ENCODE measurements at places on chromosomes 5 and 9. TPM values are rescaled to one million over a fixed set of nuclear protein-coding genes. Genes with fewer than 3 reads are reported as not detected.
A peak's percentile ranks its signal among the peaks of the same experiment; 100 is the strongest.

- no peak for DNase-seq
Observed at GRCh38 chr9:33425128-33425533, 22.3 kb downstream of the AQP3 start.

SLC6A3 gene
- not detected for total RNA-seq

DNA sequence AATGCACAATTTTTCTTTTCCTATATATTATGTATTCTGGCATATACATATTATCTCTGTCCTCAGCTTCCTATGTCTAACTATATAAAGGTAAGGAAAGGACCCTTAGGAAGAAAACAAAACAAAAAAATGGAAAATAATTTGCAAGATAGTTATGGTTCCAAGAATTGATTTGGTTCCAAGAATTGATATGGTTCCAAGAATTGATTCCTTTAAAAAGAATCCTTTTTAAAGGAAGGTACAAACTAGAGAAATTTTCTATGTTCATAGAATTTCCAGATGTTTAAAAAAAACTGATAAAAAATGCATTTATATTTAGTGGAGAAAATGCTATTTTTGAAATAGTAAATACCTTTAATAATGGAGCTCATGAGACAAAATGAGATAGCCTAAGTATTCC is 12.1 kb downstream of the LYRM7 start:
- DNase-seq, result no peak

DNA sequence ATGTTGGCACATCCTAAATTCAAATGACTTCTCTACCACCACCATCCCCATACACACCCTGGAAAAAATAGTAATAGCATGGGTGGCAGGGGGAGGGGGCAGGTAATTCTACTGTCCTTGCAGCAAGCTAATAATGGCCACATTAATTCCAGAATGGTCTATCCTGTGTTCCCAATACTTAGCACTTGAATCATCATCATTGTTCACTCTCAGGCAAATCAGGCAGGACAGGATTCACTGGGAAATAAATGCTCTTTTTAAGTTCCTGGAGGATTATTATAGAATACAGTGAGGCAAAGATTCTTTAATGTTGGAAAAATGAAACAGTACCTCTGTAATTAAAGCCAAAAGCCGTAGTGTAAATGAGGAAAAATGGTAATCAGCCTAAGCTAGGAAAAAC is 254.5 kb downstream of the ARRDC3 start:
- no peak for DNase-seq

- no peak for DNase-seq
Observed at GRCh38 chr5:1298067-1298551, 3.2 kb upstream of the TERT start.

IFNA1 gene
- not detected for total RNA-seq

CATSPER3 gene
- total RNA-seq, result not detected

GRCh38 chr5:11110128-11110527 is 349.1 kb upstream of the DAP start:
- no peak for DNase-seq

- DNase-seq, result no peak
Observed at GRCh38 chr9:21570643-21571275, 88.6 kb upstream of the IFNE start.

ERBIN gene
- 70.2 TPM for total RNA-seq

DNA sequence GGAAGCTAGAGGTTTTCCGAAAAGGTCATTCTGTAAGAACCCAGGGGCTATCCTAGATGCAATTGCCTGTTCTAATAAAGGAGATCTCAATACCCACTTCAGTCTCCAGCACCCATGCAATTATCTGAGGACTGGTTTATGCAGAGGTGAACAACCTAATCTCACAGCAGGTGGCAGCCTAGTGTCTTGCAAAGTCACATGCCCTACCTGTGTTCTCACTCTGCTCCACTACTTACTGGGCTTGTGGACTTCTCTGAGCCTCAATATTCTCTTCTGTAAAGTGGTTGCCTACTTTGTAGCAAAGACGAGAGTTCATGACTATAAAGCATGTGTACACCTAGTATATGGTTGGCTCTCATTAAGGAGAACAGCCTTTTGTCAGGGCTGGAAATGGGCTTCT is 21.0 kb upstream of the ALDH1B1 start:
- DNase-seq, result peak; percentile 52

PCDHA7 gene
- total RNA-seq, result 0.26 TPM

DNA sequence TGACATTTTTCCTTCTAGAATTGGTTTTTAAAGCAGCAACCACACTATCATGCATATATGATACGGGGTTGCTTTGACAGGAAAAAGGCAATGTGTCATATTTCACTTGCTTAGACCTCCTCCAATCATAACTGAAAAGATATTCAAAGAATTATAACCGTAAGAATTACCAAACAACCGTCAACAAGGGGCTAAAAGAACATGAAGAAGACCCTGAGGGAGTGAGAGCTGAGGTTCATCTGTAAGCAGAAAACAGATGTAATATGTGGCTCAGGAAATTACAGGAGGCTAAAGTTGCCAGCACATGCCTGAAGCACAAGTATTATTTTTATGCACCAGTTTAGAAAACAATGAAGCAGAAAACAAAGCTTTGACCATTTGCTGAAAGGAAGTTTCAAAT is 78.9 kb downstream of the APBA1 start:
- no peak for DNase-seq

SHC3 gene
- total RNA-seq, result 0.08 TPM

DNA sequence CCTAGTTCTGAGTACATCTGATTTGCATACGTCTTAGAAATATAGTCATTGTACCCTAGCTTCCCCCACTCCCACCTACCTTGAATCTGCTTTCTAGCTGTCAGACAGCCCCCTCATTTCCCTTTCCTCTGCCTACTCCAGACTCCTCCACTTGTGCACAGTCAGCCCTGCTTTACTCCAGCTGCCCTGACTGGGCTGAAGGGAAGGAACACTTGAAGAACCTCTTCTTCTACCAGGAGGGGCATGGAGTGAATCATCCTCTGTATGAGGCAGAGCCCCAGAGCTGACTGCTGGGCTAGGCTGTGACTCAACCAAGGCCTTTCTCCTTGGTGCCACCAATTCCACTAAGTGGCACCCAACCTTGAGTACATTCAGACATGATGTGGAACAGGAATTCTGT is 18.1 kb upstream of the ZFR start:
- DNase-seq, result peak; percentile 68

DNA sequence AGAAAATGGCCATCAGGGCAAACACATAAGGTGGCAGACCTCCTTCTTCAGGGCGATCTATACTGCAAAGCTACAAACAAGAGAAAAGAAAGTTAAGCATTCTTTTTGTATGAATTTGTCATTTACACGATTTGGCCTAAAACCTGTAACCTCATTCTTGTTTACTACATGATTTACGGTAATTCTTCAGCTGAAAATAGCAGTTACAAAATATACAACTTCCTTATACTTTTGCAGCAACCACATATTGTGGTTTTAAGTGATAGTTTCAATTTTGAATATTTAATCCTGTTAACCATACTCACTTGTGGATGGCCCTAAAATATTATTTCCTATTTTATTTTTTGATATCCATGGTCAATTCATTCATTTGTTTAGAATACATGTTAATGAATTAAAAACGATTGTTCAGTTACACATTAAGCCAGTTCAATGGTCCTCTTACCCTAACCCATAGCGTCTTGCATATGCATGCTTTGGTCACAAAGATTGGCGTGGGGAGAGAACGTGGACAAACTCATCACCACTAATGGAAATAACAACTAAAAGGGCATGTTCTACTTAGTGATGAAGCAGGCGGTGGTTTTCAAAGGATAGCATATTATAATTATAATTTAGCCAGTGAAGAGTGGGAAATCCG is 16.6 kb downstream of the TUT7 start:
- no peak for DNase-seq

- no peak for DNase-seq
Observed at GRCh38 chr5:156920042-156920860, 42.8 kb downstream of the TIMD4 start.

GRCh38 chr5:79025054-79025472 is 40.0 kb upstream of the ARSB start:
- DNase-seq, result peak; percentile 30

NIPSNAP3A gene
- total RNA-seq, result 20.2 TPM

DNA sequence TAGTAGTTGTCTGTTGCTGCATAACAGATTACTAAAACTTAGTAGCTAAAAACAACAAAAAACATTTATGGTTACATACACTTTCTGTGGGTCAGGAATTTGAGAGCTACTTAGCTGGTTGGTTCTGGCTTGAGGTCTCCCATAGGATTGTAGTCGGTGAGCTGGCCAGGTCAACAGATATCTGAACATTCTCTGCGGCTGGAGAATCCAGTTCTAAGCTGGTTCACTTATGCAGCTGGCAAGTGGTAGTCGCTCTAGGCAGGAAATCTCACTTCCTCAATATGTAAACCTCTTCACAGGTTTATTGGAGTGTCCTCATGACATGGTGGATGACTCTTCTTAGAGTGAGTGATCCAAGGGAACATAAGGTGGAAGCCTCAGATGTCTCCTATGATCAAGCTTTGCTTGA is 65.7 kb upstream of the TNFAIP8 start:
- no peak for DNase-seq

MEGF10 gene
- not detected for total RNA-seq

- DNase-seq, result no peak
Observed at GRCh38 chr5:175686396-175686795, 28.5 kb downstream of the HRH2 start.

LYRM7 gene
- total RNA-seq, result 11.2 TPM

DNA sequence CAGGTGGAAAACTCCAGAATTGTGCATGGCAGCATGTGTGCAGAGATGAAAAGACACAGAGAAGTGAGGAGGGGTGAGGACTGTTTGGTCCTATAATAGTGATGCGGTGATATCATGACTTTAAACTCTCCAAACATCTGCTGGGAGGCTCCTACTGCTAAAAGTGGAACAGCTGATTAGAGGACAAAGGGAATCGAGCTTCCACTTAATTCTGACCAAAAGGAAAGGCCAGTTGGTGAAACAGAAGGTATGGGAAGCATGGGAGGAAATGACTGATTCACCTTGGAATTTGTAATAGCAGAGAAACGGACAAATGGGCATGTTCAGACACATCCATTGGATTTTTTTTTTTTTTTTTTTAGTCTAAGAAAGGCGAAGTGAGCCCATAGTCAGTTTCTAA is 67.5 kb upstream of the MAMDC2 start:
- peak; percentile 83 for DNase-seq

GRCh38 chr5:40981420-40981819 is 72.1 kb downstream of the C7 start:
- DNase-seq, result no peak

DNA sequence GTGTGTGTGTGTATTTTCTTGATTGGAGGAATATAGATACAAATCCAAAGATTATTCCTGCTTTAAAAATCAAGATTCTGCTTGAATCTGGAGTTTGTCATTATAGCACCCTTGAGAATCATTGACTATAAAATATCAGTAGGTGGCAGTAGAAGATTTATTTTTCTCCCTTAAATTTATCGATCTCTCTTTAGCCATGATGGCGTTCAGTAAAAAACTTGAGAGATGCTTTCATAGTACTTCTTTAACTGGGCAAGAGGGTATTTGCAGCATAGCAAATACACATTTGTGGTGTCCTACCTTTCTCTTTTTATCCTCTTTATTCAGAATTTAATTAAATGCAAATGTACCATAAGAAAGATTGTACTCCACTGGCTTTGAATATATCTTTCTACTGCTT is 307.7 kb downstream of the ADGRV1 start:
- DNase-seq, result no peak

DNA sequence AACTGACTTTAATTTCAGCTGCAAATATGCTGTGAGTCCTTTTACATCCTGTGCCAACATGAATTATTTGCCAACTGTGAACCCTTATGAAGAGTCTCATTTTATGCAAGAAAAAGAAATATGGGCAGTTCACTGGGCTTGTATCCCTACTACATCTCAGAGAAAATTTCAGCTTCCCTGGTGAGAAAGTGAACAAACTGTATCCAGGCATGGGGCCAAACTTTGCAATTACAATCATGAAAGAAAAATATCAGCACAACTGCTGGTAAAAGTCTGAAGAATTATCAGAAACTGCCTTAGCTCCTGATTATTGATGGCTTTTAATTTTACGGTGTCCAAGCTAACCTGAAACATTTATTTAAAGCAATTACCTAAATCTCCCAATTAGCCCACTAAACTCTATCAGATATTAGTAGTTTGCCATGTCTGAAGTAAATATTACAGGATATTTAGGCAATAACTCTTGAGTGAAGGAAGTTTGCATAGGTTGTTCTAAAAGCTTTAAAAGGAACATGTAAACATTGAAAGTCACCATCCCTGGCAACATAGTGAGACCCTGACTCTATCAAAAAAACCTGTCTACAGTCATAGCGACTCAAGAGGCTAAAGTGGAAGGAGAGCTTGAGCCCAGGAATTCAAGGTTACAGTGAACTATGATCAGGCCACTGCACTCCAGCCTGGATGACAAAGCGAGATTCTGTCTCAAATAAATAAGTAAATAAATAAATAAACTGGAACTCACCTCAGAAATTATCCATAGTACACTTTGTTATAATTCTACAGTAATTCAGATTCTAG is 83.9 kb upstream of the HCN1 start:
- DNase-seq, result no peak

DNA sequence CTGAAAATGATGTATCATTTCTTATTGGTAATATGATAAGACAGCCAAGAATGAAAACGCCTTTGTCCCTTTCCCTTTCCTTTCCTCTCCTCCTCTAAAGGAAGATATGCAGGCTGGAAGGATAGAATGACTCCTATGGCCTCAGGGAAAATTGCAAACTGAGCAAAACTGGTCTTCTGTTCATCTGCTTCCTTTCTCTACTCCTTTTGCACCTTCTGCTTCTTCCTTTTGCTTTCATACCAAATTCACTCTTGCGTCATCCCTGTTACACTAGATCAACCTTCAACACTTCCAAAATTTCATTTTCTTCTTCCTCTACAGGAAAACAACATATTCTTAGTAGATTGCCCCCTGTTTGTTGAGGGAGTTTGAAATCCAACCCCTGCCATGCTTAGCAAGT is 234.1 kb downstream of the ADAMTS6 start:
- DNase-seq, result peak; percentile 1

GRCh38 chr9:72902268-72902667 is 50.6 kb downstream of the ALDH1A1 start:
- no peak for DNase-seq

- DNase-seq, result no peak
Observed at GRCh38 chr9:14313378-14313940, 482 bp downstream of the NFIB start.

DNA sequence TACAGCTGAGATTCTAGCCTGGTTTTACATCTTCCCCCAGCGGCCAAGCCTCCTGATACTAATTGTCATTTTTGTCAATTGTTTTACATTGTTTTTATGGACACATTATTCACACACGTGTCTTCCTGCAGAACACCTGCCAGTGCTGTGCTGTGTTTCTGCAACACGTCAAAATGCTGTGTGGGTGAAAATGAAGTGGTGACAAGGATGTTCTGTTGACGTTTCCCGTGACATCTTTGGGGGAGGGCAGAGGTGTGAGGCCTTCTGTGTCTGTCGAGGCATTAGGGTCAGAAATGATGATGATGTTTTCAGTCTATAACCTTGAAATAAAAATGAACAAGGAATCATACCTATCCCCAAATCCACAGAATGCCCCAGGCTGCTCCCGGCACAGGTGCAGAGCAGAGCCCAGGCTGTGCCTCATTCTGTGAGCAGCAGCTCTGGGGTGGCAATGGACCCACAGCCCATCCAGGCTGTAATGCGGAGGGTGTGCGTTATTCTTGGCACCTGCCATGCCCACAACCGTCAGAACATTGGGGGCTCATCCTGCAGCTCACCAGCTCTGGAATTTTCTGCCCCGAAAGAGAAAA is 23.6 kb upstream of the CEP72 start:
- DNase-seq, result no peak

Measured in mammary epithelial cell (primary cell).